Kidney epithelial cell (primary cell): ENCODE measurements at places on chromosomes 4 and X.

GRCh38 chr4:75654905-75655304, 18.3 kb downstream of the G3BP2 start:
- DNase-seq: no peak

- no peak for DNase-seq
Measured at GRCh38 chrX:154534526-154535322, 11.9 kb downstream of the G6PD start.

DNA sequence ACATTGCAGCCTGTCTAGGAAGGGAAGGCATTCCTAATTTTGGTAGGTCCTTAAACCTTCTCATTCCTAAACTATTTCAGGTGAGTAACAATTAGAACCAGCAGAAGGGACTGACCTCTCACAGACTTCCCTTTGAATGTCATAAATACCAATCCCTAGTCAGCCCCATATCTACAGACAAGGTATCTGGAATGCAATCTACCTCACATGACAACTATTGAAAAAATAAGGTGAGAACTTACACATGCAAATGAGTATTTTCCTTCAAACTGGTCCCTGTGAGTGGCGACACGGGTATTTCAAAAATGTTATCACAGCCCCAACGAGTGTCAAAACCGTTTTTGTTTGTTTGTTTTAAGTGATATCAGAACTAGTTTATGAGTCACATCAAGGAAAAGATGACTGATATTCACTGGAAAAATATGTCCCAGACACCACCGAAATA, 102.4 kb upstream of the VCX2 start:
- DNase-seq: no peak

DNA sequence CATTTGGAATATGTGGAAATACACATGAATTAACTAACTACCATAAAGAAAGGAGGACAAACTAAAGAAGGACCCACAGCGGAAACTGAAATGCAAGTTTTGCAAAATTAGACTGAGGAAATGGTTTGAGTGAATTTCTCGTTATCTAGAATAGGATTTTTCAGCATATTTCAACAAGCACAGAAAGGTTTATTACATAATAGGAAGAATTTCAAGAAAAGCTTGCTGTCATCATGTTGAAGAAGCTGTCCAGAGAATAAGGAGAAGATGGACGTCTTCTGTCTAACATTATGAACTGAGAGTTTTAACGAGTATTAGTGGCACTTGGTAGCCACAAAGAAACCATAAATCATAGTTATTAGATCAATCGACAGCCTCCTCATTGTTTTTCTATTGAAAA, 45.0 kb downstream of the TEC start:
- DNase-seq: no peak

GRCh38 chr4:101279377-101279871, 67.9 kb downstream of the PPP3CA start:
- DNase-seq: no peak

GRCh38 chrX:78029663-78030062, 60.2 kb upstream of the PGAM4 start:
- no peak for DNase-seq

DNA sequence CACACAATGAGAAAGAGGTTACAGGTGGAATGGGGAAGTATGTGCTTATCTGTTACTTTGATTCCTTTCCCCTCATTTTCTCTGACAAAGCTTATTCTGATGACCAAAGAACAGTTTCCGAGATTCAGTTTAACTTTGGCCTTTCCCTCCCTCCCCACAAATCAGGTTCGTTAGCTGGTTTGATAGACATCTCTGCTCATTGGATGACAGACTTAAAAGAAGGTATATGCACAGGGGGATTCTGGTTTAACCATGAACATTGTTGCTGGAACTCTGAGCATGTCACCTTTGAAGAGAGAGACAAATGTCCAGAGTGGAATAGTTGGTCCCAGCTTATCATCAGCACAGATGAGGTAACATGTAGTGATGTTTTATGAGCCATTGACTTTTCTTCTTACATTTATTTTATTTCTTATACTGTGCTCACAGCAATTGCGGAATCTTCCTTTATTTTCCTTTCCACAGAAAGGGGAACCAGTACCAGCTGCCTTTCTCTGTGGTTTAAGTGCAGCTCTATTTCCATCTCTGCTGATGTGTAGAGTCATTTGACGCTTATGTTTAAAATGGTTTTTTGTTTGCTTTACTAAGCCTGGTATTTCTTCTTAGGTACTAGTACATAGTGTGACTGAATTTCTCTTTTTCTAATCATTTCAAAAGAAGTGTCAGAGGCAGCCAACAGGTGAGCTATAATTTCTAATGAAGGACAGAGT, 125.0 kb downstream of the AKAP4 start:
- no peak for DNase-seq

DNA sequence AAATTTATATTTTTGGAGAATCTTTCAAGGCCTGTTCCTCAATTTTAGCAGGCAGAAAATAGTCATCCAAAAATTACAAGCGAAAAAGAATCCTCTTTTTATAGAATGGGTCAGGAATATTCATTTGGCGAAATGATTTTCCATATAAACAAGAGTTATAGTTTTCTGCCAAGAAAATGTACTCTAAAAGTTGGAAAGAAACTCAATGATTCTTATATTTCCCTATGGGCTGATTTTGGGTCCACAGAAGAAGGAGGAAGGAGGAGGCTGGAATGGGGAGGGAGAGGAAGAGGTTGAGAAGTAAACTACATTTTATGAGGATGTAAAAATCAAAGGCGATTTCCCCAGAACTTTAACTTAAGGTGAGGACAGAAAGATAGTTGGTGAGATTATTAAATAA, 159.3 kb downstream of the DCAF12L1 start:
- no peak for DNase-seq

DNA sequence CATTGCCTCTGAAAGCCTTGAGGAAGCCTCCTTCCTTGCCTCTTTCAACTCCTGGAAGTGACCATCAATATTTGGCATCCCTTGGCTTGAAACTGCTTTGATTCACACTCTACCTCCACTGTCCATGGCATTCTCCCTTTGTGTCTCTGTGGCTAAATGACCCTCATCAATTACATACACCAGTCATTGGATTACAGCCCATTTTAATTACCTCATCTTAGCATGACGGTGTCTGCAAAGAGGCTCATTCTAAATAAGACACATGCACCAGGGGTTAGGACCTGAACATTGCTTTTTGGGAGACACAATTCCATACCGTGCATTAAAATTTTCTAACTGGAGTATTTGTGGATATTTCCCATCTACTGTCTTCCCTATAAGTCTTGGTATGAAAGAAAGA, 60.7 kb upstream of the FAM9A start:
- DNase-seq: no peak

- no peak for DNase-seq
Measured at GRCh38 chr4:15398732-15399131, 29.1 kb upstream of the C1QTNF7 start.

DNA sequence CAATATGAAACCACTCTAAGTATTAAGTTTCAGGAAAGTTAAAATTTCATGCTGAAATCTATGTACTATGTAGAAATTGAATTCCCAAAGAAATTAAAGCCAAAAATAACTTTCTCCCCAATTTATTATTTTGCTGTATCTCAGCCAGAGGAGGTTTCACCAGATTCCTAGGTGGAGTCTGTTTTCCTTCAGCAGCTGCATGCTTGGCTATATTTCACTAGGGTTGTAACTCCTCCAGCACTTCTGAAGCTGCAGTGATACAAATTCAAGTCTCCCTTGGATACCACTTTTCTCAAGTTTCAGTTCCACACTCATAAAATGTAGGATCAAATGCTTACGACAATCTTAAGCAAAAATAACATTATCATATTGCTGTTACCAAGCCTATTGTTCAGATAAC, 41.2 kb upstream of the ZC4H2 start:
- DNase-seq: no peak

- DNase-seq: no peak
Measured at GRCh38 chr4:158461336-158461735, 60.3 kb upstream of the RXFP1 start.

DNA sequence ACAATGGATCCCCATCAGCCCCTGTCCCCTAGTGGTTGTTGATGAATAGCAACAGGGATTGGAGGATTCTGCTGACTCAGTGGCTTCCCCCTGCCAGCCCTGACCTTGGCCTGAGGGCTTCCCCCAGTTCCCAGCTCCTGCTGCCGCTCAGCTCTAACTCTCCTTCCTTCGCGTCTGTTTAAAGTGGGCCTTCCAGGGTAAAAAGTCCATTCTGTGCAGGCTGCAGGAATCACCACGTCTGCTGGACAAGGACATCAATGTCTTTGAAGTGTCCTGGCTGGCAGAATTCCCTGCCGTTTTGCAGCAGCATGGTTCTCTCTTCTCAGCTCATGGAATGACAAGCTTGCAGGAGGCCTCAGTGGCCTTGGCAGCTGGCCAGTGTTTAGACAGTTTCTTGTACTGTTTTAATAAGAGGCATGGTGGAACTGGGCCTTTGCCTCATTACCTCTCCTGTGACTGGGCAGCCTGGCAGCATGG, 152.5 kb upstream of the STX18 start:
- DNase-seq: no peak

GRCh38 chr4:7766086-7766485, 173.6 kb downstream of the AFAP1 start:
- DNase-seq: no peak

- DNase-seq: no peak
Measured at GRCh38 chrX:69097451-69098236, 67.6 kb downstream of the PJA1 start.

DNA sequence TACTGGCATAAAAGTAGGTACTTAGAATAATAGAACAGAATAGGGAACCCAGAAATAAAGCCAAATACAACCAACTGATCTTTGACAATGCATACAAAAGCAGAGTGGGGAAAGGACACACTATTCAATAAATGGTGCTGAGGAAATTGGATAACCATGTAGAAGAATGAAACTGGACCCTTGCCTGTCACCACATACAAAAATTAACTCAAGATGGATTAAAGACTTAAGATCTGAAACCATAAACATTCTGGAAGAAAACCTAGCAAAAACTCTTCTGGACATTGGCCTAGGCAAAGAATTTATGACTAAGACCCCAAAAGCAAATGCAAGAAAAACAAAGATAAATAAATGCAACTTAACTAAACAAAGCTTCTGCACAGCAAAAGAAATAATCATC, 45.6 kb downstream of the ARFIP1 start:
- no peak for DNase-seq

GRCh38 chrX:123851079-123851478, 8.8 kb upstream of the XIAP start:
- no peak for DNase-seq

DNA sequence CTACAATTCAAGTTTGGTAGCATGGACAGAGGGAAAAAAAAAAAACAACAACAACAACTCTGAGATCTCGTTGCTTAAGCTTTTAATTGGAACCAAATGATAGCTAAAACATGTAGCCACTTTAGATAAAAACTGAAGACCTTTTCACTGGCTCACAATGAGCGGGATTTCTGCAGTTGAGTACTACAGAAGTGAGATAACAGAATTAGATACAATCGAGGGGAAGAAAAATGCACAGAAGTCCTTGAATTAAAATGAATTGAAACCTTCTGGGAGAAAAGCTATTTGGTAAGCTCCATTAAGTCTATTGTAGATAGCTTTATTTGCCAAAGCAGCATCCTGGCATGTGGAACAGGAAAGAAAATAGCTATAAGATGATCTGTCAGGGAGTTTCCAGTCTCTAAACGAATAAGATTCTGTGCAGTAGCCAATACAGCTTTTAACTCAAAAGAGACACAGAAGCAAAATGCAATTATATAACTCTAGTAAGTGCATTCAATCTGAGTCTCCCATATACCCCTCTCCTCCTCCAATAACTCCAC, 248.5 kb downstream of the ENOX2 start:
- DNase-seq: no peak
